Naive B cell (primary cell): ENCODE measurements at places on chromosomes 2 and 18.

- DNase-seq: no peak
- H3K4me1 ChIP-seq: no peaks in the 10 kb centered on the region
- H3K27me3 ChIP-seq: no peaks in the 10 kb centered on the region
- peaks cover 25% of the 10 kb centered on the region for H3K36me3 ChIP-seq
These were observed 27.4 kb upstream of the CHAC2 start for GRCh38 chr2:53740170-53740569.

DNA sequence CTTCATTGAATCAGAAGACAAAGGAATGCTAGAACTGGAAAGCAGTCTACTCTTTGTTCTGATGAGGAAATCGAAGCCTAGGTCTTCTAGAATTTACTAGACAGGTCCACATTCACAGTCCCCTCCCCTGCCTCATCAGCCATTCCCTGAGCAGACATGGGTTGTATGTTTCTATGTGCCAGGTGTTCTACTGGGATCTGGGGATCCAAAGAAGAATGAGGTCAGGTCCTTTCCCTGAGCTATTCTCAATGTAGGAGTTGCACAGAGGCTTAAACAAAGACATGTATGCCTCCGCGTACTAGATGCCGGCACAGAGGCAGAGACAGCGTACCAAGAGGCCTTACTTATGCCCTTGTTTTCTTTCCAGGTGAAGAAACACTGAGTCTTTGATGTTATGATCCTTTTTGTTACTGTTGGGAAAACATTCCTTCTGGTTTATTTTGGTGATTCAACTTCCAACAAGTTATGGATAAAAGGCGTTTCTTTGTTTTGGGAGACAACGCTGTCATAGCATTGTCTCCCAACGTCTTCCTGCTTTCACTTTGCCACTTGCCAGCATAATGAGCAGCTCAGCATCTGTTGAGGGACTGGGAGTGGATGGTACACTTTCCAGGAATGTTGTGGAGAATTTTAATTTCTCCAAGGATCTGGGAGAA, 174.4 kb downstream of the ALPK2 start:
- no peak overlapping the region for H3K4me3 ChIP-seq
- no peaks in the 10 kb centered on the region for H3K4me1 ChIP-seq
- H3K27me3 ChIP-seq: peaks cover 10% of the 10 kb centered on the region
- H3K36me3 ChIP-seq: no peaks in the 10 kb centered on the region
- H3K27ac ChIP-seq: no peak overlapping the region
- DNase-seq: no peak

GRCh38 chr2:146721486-146721885, 1123.3 kb upstream of the ACVR2A start:
- no peaks in the 10 kb centered on the region for H3K4me1 ChIP-seq
- H3K4me3 ChIP-seq: no peak overlapping the region
- DNase-seq: no peak

GRCh38 chr2:201320701-201321100, 36.4 kb downstream of the FLACC1 start:
- H3K4me1 ChIP-seq: no peaks in the 10 kb centered on the region
- no peak for DNase-seq
- H3K36me3 ChIP-seq: peaks cover 74% of the 10 kb centered on the region
- H3K4me3 ChIP-seq: no peak overlapping the region

DNA sequence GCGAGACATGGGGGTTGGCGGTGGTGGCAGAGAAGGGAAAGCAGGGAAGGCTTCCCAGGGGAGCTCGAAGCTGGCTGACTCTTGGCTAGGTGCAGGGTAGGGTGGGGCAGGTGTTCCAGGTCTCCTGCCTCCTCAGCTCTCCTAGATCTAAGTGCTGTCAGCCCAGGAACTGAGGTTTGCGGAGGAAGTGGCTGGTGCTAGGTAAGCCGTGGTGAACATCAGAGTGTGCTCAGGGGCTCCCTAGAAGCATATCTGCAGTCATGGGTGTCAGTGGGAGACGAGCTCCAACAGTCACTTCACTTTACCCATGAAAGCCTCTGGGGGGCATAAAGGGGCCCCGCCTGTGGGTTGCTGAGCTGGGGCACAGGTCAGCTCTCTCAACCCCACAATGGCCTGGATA, 34.1 kb downstream of the ARHGEF4 start:
- H3K27ac ChIP-seq: no peak overlapping the region
- DNase-seq: no peak
- peaks cover 6% of the 10 kb centered on the region for H3K27me3 ChIP-seq
- H3K4me3 ChIP-seq: no peak overlapping the region
- H3K4me1 ChIP-seq: peaks cover 8% of the 10 kb centered on the region

- no peaks in the 10 kb centered on the region for H3K4me1 ChIP-seq
- peaks cover 6% of the 10 kb centered on the region for H3K27me3 ChIP-seq
- no peak overlapping the region for H3K27ac ChIP-seq
- DNase-seq: no peak
These were observed 344.5 kb upstream of the ATP5MC3 start for GRCh38 chr2:175525975-175526374.
